NCI-H1048 (cell line): ENCODE measurements at places on chromosomes 7 and 10.

- DNase-seq, result no peak
Observed at GRCh38 chr7:35826751-35827150, 25.9 kb downstream of the SEPTIN7 start.

- no peak for DNase-seq
Observed at GRCh38 chr7:100674411-100675104, 1.0 kb downstream of the GNB2 start.

DNA sequence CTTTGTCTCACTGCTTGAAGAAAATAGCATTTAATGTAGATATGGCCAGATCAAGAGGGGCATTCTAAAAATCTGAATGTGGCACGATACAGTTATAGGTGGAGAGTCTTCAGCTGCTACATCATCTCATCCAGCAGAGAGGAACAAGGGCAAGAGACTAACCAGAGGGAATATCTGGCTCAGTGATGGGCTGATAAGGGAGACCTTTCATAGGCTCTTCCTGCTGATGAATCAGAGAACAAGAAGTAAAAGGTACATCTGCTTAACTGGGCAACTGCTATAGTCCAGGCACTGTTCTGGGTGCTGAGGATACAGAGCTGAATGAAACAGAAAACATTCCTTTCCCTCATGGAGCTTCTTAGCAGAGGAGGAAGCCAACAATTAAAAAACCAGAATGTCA, 37.9 kb downstream of the PIP4K2A start:
- DNase-seq, result no peak

GRCh38 chr10:52720018-52720417, 52.6 kb downstream of the MBL2 start:
- no peak for DNase-seq

- DNase-seq, result no peak
Observed at GRCh38 chr7:1883031-1883761, 213.1 kb downstream of the ELFN1 start.

DNA sequence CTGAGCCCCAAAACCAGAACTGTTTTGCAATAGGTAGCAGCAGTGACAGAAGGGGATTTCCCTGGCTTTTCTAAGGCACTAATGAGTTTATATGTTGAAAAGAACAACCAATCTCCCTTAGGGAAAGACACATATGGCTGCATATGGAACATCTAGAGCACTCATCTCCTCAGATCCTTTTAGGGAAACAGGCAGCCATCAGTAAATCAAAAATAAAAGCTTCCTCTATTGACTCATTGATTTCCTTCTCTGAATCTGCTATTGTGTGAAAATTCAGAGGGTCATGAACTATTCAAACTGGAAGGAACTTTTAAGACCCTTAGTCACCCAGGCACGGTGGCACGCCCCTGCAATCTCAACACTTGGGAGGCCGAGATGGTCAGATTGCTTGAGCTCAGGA, 110.9 kb upstream of the NANOS1 start:
- no peak for DNase-seq

- no peak for DNase-seq
Observed at GRCh38 chr10:102665904-102666509, 21.7 kb downstream of the TRIM8 start.

DNA sequence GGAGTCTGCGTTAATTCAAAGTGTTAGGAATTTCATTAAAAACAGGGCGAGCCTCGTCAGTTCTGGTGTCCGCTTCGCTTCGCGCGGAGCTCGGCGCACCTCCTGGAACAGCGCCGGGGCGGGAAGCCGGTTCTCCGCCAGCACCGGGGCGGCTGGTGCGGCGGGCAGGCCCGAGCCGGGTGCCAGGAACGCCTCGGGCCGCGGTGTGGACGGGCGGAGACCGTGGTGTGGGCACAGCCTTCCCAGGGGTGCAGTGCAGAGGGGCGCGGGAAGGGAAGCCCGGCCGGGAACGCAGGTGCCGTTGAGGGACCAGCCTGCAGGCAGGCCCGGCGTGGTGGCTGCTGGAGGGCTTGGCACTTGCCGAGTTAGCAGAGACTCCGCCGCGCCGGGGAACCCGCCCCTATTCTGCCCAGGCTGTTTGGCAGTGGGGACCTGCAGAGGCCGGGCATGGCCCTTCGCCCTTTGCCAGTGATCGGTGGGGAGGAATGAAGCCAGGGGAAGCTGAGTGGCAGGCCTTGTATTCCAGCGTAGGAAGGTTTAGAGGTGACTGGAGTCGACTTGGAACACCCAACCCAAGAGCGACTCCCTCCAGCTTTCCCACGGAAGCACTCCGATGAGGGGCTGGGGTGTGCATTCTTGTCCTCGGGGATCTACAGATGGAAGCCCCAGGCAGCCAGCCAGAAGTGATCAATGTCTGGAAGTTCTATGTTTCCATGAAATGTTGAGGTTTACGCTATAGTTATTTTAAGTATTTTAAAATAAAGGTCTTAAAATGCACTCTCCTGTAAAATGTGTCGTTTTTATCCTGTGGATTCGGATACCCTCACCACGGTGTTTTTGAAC, 945 bp upstream of the RHEB start:
- DNase-seq, result no peak

DNA sequence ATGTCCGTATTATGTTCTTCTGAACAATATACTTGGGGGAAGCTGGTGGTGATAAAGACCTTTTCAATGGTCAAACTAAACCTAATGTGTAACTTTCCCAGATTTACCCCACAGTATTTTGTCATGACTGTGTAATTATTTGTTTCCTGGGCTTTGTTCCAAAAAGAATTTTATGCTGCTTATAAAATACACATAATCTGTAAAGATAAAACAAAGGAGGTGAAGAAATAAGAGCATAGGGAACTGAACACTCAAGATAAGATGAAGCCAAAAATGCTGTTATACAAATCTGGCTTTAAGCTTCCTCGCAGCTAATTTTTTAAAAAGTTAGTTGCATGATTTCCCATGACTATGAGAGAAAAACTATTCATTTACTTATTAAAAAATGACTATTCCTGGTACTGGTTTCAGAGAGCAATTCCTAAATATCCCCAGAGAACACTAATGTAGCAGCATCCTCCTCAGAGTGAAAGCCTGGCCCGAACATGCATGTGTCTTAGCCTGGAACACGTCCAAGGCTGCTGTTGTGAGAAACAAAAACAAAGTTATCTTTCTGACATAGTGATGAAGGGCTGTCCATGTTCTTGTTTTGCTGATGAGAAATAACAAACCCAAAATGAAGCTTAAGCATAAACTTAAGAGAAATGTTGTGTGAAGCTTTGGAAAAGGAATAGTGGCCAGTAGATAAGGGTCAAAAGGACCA, 33.9 kb downstream of the MALSU1 start:
- no peak for DNase-seq

- DNase-seq, result no peak
Observed at GRCh38 chr7:30750683-30751650, 968 bp upstream of the INMT start.

GRCh38 chr10:95400787-95401186, 110.0 kb upstream of the PDLIM1 start:
- no peak for DNase-seq

GRCh38 chr10:70662362-70663220, 9.7 kb upstream of the ADAMTS14 start:
- DNase-seq, result no peak

- no peak for DNase-seq
Observed at GRCh38 chr7:114943953-114944744, 22.3 kb downstream of the MDFIC start.

GRCh38 chr10:89966211-89966610, 264.8 kb downstream of the KIF20B start:
- no peak for DNase-seq

GRCh38 chr10:4767033-4767814, 58.8 kb upstream of the AKR1E2 start:
- no peak for DNase-seq

GRCh38 chr7:6178298-6179029, 94.0 kb downstream of the CYTH3 start:
- no peak for DNase-seq

DNA sequence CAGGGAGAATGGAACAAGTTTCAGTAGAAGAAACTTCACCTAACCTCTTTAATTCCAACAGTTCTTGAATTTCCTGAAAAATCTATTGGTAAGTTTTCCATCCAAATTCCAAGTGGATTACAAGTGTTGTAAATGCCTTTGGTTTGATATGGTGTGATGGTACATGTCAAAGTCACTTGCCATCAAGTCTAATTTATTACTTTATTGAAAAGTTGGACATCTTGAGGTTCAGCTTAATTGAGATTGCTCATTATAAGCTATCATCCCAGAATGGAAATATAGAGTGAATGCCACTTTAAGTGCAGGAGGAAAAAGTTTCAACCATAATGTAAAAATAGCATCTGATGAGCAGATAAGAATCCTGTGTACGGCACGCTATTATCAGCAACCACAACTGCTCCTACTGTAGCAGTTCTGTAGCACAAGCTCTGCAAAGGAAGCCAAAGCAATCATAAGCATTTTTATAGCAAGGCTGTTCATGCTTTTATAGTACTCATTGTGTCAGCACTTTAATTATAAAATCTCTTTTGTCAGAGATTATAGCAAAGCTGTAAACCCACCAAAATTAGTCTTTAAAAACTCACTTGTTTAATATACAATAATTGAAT, 991.8 kb upstream of the PHF14 start:
- no peak for DNase-seq

DNA sequence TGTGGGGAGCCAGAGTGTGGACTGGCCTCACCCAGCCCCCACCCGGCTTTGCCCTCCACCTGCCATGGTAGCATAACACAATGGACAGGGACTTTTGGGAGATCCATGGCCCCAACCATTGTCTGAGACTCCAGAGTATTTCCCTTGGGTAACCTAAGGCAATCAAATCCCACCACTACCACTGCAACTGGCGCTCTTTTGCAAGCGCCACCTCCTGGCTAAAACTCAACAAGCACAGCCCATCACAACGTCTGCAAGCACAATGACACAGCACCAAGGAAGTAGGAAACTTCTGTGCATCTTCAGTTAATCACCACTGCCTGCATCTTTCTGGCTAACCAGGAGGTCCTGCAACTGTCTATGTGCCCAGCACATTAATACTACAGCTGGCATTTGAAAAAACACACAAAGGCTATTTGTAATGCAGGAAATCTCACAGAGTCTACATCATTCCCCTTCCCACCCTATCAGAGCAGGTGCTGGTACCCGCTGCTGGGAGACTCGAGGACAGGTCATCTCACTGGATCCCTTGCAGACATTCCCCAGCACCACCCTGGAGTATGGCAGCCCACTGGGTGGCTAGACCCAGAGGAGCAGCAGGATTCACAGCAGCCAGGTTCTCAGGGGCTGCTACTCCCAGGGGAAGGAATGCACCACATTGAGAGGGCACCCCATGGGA, 27.7 kb downstream of the ANKRD26 start:
- DNase-seq, result no peak

GRCh38 chr7:112515989-112516388, 35.2 kb downstream of the LSMEM1 start:
- DNase-seq, result no peak

DNA sequence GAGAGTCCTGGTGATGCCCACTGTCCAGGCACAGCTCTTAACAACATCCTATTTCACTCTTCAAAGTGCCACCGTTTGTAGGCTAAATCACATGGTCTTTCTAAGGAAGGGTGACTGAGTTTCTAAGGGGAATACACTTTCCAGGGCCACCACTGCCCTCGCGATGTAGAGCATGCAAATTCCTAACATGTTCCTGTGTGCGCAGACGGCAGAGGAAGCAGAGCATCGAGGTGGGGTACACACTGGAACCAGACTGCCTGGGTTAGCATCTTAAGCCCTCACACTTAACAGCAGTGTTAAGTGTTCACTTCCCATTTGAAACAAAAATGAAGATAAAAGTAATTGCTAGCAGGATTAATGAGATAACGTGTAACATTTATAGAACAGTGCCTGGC, 3.0 kb downstream of the VOPP1 start:
- no peak for DNase-seq

- DNase-seq, result no peak
Observed at GRCh38 chr10:9951481-9952257, 1066.0 kb upstream of the CELF2 start.
